CD4-positive, alpha-beta T cell treated with Interferon alpha-2 for 1 hour (primary cell): ENCODE measurements at places on chromosomes 3 and 15.

DNA sequence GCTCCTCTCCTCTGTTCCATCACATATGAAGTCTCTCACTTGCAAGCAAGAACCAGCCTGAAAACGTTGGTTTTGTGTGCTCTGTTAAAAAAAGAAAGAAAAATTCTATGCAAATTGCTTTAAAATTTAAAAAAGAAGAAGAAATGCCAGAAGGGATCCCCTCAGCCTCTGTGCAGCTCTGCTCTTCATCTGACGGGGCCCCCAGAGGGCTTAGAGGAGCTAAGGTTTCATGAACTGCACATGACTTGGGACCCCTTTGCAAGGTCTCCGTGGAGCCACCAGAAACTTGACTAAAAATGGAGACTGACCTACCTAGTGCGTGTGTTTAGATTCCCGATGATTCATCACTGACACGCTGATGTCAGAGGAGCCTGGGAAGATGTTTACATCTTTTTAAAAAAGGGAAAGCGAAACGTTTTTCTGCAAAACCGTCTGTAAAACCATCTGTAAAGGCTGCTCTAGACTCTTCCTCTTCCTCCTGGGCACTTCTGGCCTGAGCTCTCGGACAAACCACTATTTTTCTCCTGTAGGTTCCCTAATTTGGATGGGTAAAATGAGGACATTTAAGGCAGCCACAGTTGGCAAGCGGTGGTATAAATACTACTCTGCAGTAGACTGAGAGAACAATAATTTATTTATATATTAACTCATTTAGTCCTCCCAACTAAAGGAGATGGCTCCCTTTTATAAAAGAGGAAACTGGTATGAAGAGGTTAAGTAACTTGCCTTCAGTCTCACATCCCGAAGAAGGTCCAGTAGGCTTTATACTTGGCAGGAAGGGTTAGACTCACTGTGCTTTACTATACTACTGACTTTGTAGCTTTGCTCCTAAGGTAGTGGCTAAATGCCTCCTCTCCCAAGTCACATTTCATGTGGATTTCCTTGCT lies 67.2 kb upstream of the POLG start:
- no peak for DNase-seq

GRCh38 chr15:52115598-52116427 lies 3.2 kb upstream of the BCL2L10 start:
- DNase-seq = no peak

DNA sequence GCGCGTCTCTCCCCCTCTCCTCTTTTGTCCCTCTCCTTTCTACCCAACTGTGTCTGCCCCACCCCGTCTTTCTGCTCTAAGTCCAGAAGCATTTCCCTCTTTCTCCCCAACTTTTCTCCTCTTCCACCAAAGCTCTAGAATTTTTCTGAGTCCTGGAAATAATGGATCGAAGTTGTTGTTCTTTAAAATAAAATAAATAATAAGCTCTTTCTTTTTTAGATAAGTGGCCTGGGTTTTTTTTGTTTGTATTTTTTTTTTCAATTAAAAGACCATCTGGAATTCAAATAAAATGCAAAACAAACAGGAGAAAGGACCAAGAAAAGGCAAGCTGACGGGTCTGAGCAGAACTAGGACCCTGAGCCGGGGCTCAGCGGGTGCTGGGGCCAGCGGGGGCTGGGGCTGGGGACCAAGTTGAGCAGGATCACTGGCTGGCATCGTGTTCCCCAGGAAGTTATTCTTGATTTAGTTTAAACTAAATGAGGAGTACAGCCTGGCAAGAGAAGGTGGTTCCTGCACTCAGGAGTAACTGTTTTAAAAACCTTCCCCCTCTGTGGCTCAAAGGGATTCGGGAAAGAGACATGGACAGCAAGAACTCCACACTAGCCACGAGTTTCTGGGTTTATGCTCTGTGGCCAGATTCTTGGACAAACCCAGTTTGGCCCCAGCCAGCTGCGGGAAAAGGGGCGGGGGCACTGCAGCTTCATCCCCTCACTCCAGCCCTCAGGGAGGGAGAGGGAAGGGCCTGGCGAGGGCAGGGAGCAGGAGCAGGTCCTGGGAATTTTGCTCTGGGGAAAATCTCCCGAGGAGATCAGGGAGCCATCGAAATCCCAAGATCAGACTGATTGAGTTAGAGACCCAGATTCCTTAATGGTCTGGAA lies 8.4 kb downstream of the GATA2 start:
- no peak for DNase-seq

DNA sequence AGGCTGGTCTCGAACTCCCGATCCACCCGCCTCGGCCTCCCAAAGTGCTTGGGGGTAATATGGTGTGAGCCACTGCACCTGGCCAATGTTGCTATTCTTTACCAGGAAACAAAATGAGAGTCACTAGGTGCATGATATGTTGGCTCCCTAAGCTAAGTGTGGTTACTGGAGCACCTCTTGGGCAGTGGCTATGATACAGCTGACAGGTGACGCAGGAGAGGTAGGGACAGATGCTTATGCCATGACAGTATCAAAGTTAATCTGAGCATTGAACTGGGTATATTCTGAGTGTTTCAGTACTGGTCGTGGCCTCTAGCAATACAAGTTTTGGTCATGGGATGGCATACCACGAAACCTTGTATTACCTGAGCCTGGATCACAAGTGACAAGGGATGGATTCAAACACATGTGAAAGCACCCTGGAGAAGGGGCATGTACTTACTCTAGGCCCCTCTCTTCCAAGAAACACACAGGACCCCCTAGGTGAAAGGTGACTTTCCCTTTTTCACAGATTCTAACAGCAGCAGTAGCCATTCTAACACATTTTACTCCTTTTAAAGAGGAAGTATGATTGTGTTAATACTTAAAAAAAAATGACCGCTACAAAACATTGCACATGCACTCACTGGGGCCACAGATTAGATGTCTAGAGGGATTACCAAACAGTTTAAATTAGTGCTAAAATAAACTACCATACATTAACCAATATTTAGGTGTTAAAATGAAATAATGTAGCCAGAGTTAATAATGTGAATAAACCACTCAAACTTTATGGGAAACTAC lies 467.3 kb downstream of the SHQ1 start:
- no peak for DNase-seq

DNA sequence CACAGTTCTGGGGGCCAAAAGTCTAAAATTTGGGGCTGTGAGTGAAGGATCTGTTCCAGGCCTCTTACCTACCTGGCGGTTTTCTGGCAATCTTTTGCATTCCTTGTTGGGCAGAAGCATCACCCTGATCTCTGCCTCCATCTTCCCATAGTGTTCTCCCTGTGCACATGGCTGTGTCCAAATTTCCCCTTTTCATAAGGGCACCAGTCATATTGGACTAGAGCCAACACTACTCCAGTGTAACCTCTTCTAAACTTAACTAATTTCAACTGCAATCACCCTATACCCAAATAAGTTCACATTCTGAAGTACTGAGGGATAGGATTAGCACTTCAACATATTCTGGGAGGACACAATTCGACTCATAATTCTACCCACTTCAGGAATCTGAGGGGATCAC lies 85.0 kb downstream of the CCNL1 start:
- no peak for DNase-seq

DNA sequence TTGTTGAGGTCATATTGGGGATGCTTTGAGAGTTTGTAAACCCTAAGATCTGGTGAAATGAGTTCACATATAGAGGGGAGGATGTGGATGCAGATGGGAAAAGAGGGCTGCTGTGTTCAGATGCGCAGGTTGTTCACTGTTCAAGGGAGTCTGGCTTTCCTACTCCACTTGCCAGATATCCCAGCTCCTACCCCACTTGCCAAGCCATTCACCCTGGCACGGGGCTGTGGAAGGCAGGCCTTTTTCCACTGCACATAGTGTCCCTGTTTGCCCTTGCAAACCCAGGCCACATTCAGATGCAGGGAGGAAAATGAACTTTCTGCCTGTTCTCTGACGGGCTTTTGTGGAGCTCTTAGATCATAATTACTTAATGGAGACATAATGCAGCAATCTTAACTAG lies 29.0 kb downstream of the CRABP1 start:
- no peak for DNase-seq

DNA sequence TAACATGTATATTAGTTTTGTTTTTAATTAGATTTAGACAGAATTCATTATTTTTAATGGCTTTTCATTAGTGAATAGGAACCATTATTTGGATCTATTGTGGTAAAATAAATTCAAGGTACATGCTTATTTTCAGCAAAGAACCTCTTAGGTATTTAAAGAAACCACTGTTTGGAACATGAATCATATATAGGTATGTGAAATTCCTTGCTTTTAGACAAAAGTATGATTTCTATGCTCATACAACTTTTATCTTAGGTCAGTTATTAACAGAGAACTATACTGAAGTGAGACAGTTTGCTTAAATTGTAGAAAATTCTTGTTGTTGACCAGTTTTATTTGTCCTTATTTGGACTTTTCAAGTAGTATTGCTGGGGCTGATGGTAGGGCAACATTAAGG lies 389.9 kb downstream of the FEZF2 start:
- DNase-seq = no peak

DNA sequence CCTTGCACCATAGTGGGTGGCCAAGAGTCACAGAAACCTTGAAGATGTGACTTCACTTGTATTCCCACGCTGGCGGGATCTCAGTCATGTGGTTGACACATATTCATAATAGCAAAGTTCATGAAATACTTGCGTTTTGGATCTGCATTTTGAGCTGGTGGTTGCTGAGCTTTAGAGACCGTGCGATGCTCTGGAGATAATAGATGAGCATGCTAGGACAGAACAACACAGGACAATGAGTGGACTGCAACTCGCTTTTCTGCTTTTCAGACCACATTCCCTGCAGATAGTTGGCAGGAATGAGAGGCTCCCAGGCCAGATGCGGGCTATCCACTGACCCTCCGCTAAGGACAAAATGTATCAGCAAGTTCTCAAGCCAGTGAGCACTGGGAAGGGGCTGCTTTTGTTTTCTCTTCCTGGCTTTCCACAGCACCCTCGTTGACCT lies 13.8 kb upstream of the STARD5 start:
- no peak for DNase-seq

- no peak for DNase-seq
These were observed 103.1 kb upstream of the PDZRN3 start for GRCh38 chr3:73727854-73728253.

- no peak for DNase-seq
These were observed 28.1 kb upstream of the MCTP2 start for GRCh38 chr15:94203306-94203705.

DNA sequence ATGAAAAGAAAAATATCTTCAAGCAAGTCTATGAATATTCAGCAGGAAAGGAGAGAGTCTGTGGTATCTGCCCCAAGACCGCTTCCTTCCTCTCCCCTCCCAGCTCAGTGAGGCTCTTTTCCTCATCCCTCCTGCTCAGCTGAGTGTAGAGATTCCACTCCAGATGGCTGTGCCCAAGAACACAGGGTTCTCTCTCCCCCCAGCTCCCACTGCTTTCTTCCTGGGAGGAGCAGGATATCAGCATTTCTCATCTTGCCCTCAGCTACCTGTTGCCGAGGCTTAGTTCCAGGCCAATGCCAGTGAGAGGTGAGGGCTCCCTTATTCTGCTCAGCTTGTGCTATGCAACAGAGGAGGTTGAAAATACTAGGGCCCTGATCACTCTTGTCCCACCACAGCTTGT lies 211.9 kb downstream of the SV2B start:
- DNase-seq = no peak

DNA sequence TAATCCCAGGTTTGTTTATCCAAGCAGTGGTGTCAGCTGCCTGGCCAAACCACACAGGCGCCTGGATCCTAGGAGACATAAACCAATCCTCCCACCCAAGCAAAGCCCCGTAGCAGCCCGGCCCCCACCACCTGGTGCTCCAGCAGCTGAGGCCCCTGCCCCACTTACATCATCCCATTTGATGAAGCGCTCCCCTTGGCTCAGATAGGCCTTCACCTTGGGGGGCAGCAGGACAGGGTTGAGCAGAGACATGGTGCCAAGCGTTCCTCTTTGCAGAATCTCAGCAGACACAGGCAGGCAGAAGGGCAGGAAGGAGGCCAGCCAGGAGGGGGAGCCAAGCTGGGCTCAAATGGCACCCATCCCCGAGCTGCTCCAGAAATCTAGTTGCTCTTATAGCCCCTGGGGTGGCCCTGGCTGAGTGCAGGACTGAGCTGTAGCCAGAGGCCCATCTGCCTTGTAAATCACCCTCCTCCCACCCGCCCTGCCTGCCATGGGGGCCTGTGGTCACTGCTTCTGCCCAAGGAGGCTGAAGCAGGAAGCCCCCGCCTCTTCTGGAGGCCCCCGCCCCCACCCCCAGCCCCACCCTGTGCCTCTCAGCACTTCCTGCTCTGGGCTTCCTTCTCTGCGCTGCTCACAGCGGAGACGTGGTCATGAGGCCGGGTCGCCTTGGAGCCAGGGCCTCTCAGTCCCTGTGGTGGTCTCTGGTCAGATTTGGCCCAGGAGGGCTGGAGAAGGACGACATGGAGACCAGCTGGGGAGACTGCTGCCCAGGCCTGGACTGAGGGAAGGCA lies at the start of gene PLCB2:
Gene PLCB2 (minus strand): TSS at position 515 of the 791 bp plus-strand sequence. CDS start 263 bp downstream, at position 252.
- DNase-seq = peak; percentile 67

DNA sequence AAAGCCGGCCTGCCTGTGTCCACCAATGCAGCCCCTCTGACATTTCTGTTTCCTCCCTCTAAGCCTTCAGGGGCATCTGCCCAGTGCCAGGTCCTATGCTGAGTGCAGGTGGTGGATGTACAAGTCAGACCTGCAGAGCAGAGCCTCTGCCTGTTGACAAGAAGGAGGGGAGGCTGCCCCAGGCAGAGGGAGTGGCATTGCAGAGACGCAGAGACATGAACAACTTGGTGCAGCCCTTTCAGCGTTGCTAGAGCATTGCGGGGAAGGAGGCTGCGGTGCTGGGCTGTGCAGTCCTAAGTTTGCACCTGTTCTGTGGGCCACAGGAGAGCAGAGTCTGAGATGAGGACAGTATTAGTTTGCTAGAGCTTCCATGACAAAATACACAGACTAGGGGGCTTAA lies 65.2 kb downstream of the LSM3 start:
- no peak for DNase-seq

DNA sequence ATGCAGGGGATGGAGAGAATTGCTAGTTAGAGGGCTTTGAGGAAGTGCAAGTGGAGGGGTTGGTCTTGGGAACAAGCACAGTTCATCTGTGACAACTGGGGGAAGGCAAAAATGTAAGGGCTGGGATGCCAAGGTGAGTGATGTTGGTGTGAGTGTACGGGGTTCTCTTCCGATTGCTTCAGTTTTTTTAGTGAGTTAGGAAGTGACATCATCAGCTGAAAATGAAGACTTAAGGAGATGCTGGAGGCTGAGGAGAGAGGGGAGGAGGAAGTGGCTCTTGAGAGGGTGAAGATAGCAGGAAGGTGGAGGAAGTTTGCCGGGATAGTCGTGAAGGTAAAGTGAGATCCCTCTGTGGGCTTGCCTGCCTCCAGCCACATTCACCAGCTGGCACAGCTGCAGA lies 12.7 kb downstream of the TICRR start:
- no peak for DNase-seq

- DNase-seq = no peak
These were observed 12.1 kb upstream of the TEX9 start for GRCh38 chr15:56353119-56353518.

GRCh38 chr15:71385457-71385856 lies 270.2 kb downstream of the THSD4 start:
- DNase-seq = no peak

DNA sequence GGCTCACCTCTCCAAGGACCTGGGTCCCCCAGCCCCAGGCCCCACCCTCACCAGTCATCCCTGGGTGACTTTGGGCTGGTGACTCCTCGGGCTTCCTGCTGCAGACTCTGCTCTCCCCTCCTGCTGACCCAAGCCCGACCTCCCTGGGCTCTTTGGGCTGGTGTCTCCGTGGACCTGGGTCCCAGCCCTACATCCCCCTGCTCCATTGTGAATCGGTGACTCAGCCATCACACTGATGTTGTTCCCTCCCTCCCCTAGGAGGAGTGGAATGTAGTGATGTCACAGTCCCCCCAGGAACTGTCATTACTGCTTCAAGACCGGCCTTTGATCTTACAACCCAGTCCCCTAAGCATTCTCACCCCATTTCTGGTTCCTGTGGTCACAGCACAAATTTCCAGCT lies 83.7 kb downstream of the ADAMTS7 start:
- DNase-seq = no peak
